ENCODE measurements at places on chromosomes 4 and X.

- no peak for DNase-seq
Observed at GRCh38 chrX:17328837-17329236, 46.2 kb upstream of the NHS start.

DNA sequence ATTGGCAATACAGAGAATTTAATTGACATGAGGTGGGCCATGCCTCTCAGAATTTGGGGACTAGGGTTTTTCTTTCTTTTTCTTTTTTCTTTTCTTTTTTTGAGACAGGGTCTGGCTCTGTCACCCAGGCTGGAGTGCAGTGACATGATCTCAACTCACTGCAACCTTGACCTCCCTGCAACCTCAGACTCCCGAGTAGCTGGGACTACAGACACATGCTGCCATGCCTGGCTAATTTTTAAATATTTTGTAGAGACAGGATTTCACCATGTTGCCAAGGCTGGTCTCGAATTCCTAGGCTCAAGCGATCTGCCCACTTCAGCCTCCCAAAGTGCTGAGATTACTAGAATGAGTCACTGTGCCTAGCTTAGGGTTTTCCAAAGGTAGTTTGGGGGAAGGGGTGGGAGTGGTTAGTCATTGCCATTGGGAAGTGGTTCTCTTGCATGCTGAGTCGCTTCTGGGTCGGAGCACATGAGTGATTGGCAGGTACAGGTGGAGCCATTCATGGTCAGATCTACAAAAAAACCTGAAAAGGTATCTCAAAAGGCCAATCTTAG is 54.5 kb downstream of the MID2 start:
- no peak for DNase-seq

DNA sequence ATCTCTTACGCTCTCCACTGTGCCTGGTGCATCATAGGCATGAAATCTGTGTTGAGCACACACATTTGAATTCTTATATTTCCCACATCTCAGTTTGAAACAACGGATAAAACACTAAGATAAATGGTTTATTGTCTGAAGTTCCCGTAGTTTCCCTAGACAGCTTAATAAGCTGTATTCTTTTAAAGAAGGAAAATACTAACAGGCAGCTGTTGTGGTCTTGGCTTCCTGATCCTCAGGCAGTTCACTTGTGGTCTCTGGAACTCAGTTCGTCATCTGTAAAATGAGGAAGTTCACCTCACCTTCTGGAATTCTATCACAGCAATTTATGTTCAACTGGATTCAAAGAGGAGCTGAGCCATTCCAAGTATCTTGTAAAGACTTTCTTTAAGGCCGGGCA is 1805.6 kb upstream of the TENM3 start:
- DNase-seq: no peak

DNA sequence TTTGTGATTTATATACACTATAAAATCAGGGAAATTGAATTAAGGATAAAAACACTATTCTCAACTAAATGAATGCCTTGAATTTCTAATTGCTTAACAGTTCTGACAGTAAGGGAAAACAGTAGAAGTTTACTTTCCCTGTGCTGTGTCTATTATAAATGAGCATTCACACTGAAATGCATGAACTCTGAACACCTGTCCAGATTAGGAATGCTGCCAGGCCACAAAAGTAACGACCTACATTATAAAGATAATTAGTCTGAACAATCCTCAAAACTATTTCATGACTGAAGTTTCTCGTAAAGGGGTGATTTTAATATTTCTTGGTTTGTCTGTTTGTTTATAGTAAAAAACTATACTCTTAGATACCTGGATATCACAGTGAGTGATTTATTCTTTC is 2.0 kb downstream of the NDST3 start:
- no peak for DNase-seq

DNA sequence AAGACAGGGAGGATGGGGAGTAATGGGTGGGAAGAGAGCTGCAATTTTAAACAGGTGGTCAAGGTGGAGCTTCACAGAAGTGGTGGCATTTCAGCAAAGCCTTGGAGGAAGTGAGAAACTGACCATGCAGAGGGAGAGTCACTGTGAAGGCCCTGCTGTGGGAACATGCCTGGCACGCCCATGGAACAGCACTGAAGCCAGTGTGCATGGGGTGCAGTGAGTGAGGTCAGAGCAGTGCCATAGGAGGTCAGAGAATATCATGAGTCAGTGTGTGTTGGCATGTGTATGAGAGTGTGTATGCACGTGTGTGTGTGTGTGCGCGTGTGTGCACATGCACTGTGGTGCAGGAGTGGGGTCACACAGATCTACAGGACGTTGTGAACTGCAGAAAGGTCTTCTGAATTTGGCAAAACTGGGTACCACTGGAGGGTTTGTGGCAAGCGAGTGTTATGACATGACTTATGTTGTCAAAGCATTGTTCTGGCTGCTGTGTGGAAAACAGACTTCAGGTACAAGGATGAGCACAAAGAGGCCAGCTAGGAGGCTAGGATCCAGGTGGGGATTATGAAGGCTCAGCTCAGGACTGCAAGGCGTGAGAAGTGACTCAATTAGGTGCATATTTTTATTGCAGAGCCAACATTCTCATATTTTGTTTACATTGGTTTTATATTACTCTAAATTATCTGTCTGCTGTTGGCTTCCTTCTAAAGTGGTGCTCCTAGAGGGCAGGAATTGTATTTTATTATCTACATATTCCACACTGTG is 34.0 kb downstream of the ZNF827 start:
- no peak for DNase-seq

Data from activated CD4-positive, alpha-beta T cell treated with anti-CD3 and anti-CD28 coated beads, Interleukin-2, amount 50 U/mL, for 1 hour (primary cell).